ENCODE measurements at places on chromosomes 7 and 10. TPM values are rescaled to one million over a fixed set of nuclear protein-coding genes. Genes with fewer than 3 reads are reported as not detected.
A peak's percentile ranks its signal among the peaks of the same experiment; 100 is the strongest.

DNA sequence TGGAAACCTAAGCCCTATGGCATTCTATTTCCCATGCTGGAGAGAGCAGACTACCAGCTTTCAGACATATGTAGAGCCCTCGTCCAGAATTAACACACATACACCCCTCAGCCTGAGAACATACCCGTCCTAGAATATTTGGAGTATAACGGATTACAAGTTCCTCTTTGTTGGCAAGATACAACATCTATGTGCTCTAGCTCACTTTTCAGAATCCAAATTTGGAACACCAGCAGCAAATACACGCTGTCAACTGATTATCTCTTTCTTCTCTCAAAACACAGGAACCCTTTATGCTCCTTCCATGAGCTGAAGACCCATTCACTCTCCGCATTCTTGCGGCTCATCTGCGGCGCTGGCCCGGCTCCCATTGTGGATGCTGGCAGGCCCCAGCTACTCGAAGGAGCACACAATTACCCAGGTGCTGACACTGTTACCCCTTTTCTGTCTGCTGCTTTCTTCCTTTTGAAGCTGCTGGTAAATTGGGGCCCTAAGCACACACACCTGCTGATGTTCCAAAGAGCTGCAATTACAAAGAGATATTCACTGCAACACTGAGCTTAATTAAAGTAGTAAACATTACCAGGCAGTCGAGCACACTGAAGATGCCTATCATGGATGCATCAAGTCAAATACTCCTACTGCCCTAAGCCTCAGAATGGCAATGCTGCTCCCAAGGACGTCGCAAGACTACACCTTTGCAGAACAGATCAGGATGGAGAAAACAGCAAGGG lies 70.0 kb downstream of the VOPP1 start:
- no peak overlapping the region for H3K4me3 ChIP-seq
- H3K27ac ChIP-seq = no peak overlapping the region
- H3K36me3 ChIP-seq = no peaks in the 10 kb centered on the region
- DNase-seq = no peak
- H3K27me3 ChIP-seq = no peaks in the 10 kb centered on the region

The LHFPL3 gene
- 0.70 TPM for total RNA-seq

GRCh38 chr10:127132451-127132850 lies 63.9 kb downstream of the INSYN2A start:
- DNase-seq = no peak
- H3K4me1 ChIP-seq = no peaks in the 10 kb centered on the region
- no peaks in the 10 kb centered on the region for H3K27me3 ChIP-seq

GRCh38 chr7:45656431-45656830 lies 82.3 kb downstream of the ADCY1 start:
- H3K36me3 ChIP-seq = no peaks in the 10 kb centered on the region
- no peaks in the 10 kb centered on the region for H3K4me1 ChIP-seq
- no peak overlapping the region for H3K4me3 ChIP-seq
- no peak overlapping the region for H3K27ac ChIP-seq
- no peak for DNase-seq
- no peaks in the 10 kb centered on the region for H3K27me3 ChIP-seq

DNA sequence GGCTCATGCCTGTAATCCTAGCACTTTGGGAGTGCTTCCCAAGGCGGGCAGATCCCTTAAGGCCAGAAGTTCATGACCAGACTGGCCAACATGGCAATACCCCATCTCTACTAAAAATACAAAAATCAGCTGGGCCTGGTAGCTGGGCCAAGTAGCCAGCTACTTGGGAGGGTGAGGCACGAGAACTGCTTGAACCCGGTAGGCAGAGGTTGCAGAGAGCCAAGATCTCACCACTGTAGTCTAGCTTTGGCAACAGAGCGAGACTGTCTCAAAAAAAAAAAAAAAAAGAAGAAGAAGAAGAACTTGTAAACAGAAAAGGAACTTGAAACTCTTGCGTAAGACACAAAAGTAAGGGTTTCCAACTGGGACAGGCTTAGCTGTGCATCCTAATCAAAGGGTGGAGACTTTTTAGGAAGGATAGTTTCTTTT lies 5.6 kb upstream of the IFIT2 start:
- DNase-seq = no peak
- H3K27ac ChIP-seq = peak overlapping the region; percentile 82
- peaks cover 40% of the 10 kb centered on the region for H3K4me1 ChIP-seq
- no peak overlapping the region for H3K4me3 ChIP-seq

GRCh38 chr10:61448841-61449600 lies 4.2 kb downstream of the TMEM26 start:
- H3K4me1 ChIP-seq = no peaks in the 10 kb centered on the region
- DNase-seq = no peak
- no peak overlapping the region for H3K27ac ChIP-seq
- no peak overlapping the region for H3K4me3 ChIP-seq
- H3K36me3 ChIP-seq = no peaks in the 10 kb centered on the region

The AOC1 gene
- 0.79 TPM for total RNA-seq

Data from spleen (tissue), 13 donors.